ENCODE measurements at places on chromosomes 4 and X. TPM values are rescaled to one million over a fixed set of nuclear protein-coding genes. Genes with fewer than 3 reads are reported as not detected.

DNA sequence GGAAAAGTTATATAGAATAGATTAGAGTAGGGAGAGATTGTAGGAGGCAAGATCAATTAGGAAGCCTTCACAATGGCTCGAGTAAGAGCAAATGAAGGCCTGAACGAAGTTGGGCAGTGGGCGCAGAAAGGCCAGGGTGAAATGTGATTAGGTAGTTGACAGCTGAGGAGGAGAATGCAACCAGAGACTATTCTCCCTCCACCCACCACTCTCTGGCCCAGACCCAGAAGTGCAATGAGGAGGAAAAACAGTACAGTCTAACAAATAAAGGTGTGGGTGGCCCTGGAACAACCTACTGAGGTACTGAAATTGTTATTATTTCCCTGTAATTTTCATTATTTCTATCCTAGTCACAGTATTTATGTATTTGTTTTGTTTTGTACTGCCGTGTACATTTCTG is 176.7 kb downstream of the SLC39A8 start:
- DNase-seq, result no peak

GRCh38 chrX:9339603-9340491 is 125.0 kb upstream of the TBL1X start:
- no peak for DNase-seq

DNA sequence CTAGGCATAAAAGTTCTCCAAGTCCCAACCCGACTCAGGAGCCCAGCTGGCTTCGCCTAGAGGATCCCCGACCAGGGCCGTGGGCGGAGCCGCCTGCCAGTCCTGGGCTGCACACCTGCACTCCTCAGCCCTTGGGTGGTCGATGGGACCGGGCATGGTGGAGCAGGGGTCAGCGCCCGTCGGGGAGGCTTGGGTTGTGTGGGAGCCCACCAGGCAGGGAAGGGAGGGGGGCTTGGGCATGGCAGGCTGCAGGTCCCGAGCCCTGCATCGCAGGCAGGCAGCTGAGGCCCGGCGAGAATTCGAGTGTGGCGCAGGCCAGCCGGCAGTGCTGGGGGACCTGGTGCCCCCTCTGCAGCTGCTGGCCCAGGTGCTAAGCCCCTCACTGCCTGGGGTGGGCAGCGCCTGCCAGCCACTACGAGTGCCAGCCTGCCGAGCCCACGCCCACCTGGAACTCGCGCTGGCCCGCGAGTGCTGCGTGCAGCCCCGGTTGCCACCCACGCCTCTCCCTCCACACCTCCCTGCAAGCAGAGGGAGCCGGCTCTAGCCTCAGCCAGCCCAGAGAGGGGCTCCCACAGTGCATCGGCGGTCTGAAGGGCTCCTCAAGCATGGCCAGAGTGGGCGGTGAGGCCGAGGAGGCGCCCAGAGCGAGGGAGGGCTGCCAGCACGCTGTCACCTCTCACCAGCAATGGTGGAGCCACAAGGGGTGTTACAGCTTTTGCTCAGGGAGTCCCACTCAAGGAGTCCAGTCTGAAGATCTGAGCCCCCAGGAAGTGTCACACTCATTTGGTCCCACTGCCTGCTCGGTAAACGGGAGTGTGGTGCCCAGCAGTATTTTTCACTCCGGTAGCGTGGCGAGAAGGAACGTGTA is 38.9 kb downstream of the SPRY1 start:
- DNase-seq, result no peak

GLRB gene
- total RNA-seq, result 3.9 TPM

- DNase-seq, result peak; percentile 58
These were observed 695 bp upstream of the PIGA start for GRCh38 chrX:15336023-15336413.

GRCh38 chr4:75623026-75623425 is 7.3 kb downstream of the CDKL2 start:
- peak; percentile 73 for DNase-seq

GRCh38 chr4:126183206-126183605 is 868.5 kb downstream of the FAT4 start:
- no peak for DNase-seq

DNA sequence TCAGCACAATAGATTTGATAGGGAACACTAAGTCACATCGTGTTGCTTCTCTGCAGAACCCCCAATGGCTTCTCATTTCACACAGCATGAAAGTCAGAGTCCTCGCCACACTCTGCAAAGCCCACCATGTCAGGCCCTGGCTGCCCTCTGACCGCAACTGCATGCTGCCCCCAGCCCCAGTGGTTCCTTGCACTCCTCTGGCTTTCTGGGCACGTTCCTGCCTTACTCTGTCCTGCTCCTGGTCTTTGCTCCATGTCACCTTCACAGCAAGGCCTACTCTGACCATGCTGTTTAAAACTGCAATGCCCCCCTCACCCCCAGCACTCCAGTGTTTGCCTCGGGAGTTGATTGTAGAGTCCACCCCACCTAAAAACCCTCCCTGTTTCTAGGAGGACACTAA is 78.1 kb downstream of the EVC start:
- DNase-seq, result peak; percentile 2

- DNase-seq, result no peak
These were observed 470.0 kb upstream of the INTU start for GRCh38 chr4:127162741-127163140.

IL2 gene
- 1.8 TPM for total RNA-seq

GRCh38 chr4:184335520-184335919 is 117.8 kb upstream of the ENPP6 start:
- DNase-seq, result no peak

- DNase-seq, result no peak
These were observed 40.4 kb downstream of the COL4A6 start for GRCh38 chrX:108397627-108398391.

GRCh38 chrX:13689741-13690211 is 848 bp downstream of the RAB9A start:
- DNase-seq, result no peak

DNA sequence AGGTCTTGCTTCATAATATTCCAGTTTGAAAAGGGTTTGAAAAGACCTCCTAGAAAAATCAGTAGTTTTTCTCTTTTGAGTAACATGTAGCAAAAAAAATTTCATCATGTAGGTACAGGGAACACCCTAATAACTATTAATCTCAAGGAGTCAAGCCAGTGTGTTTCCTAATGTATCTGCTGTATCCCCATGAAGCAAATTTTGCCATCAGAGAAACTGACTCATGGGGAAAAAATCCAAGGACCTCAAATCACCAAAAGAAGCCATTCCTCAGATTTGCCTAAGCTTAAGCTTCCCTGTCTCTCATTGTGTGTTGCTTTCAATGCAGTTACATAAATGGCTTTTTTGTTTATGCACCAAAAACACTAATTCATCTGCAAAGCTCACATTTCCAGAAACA is 29.7 kb downstream of the F9 start:
- DNase-seq, result no peak

DNA sequence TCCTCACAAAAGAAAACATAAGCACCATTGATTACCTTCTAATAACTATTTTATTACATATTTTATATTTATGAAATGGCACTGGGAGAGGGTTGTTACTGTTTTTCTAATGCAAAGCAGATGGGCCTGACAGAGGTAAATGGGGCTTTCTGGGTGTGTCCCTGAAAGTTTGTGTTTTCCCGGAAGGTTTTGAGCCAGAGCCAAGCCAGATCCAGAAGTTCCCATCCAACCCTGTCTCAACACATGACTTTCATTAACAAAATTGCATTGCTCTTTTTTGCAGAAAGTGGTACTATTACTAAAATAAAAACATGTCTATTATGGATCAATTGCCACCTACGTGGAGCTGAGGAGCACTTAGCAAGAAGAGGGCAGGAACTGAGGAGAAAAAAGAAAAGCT is 181.3 kb downstream of the RAB28 start:
- DNase-seq, result no peak

- DNase-seq, result no peak
These were observed 80.0 kb downstream of the ARHGAP10 start for GRCh38 chr4:147811878-147812277.

DNA sequence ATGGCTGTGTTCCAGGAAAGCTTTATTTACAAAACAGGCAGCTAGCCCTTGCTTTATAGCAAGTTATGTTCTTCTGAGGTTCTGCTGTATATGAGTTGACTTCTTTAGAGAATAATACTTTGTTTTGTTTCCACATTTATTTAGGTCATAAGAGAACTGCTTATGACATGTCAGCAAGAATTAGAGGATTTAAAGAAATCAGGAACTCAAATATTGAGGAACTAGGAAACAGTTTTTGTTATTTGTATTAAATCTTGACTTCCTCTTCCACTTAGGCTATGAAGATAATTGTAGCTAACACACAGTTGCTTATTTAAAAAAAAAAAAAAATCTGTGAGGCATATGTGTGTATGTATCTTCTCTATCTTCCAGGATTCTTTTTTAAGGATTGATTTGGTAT is 14.3 kb downstream of the ZRSR2 start:
- no peak for DNase-seq

CYSLTR1 gene
- 7.0 TPM for total RNA-seq

- DNase-seq, result no peak
These were observed 4.2 kb upstream of the AFP start for GRCh38 chr4:73431813-73432168.

DNA sequence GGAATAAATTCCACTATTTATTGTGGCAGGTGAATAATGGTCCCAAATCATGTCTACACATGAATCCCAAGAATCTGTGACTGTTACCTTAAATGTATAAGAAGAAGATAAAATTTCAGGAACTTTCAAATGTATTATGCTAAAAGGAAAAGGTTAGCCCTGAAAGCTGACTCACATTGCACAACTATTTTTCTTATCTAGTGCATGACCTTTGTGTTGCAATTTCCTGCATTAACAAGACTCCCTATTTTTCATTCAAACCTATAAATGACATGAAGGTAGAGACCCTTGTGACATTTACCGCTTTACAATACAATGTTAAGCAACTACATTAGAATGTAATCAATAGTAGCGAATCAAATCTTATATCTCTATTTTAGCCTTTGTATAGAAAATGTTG is 36.7 kb downstream of the UBQLN2 start:
- DNase-seq, result no peak

DNA sequence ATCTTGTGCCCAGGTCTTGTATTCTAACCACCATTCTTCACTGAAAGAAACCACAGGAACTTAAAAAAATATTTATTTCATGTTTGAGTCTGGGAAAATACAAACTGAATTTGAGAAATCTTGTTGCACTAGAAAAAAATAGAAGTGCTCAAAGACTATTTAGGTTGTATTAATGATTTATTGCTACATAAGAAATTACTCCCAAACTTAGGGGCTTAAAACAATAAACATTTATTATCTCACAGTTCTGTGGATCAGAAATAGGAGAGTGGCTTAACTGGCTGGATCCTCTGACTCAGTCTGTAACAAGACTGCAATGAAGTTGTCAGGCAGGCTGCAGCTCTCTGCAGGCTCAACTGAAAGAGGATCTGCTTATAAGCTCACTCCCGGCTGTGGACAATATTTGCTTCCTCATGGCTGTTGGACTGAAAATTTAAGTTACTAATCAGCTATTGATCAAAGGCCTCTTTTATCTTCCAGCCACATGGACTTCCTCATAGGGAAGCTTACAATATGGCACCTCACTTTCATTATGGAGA is 295.4 kb upstream of the FAM241A start:
- no peak for DNase-seq

DNA sequence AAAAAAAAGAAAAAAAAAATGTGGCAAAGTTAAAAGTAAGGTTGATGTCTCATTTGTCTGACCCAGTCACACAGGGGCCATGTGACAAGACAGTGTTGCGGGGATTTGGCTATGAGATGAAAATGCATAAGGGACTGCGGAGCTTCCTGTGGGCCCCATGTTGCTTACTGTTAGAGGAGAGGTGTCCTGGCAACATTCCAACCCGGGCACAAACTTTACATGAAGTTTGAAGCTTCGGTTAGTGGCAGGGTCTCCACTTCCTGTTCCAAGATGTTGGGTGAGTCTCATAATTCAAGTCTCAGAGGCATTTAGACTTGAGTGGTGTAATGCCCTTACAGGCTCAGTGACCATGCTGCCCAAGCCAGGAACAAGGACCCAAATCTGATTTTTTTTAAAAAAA is 111.3 kb downstream of the MAML3 start:
- no peak for DNase-seq

PDGFC gene
- 35.6 TPM for total RNA-seq

DNA sequence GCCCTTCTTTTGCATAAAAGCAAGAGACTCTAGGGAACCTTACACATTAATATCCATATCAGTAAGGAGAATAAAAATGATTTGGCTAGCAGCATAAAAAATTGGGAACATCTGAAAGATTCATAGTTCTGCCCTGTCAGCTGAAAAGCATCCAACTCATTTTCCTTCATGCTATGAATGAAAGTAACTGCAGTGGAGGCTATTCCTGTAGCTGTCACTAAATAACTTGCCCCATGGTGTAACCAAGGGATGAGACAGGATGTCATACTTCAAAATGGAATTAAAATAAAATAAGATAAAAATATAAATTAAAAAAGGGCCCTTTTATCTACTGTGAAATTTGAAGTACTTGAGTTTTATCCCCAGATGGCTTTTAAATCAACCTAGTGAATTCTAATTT is 878.8 kb downstream of the C4orf33 start:
- DNase-seq, result no peak

RTL3 gene
- not detected for total RNA-seq

DNA sequence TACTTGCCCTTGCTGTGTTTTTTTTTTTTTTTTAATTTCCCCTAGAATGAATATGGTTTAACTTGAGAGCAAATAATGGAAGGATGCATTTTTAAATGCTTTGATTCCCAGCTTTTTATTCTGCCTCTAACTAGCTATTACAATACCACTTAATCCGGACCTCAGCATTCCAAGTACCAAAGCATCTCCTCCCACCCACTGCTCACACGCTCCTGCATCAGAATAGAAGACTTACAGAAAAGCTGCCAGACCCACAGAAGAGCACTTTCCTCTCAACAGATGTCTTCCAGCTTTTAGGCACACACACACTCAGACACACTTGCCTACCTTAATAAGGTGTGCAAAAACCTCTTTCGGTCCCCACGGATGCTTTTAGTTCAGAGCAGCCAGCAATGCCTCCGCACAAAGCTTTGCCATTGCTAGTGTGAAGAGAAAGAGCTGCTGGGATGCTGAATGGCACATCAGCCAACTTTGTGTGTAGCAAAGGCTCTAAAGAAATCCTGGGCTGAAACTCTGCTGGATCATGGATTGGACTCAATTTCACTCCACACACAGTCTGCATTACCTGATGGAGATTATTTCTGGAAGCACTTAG is 1056.2 kb downstream of the DMD start:
- DNase-seq, result no peak

GRCh38 chr4:42078184-42078801 is 74.2 kb downstream of the BEND4 start:
- DNase-seq, result no peak

- no peak for DNase-seq
These were observed 54.4 kb downstream of the RNF150 start for GRCh38 chr4:141078871-141079270.

DNA sequence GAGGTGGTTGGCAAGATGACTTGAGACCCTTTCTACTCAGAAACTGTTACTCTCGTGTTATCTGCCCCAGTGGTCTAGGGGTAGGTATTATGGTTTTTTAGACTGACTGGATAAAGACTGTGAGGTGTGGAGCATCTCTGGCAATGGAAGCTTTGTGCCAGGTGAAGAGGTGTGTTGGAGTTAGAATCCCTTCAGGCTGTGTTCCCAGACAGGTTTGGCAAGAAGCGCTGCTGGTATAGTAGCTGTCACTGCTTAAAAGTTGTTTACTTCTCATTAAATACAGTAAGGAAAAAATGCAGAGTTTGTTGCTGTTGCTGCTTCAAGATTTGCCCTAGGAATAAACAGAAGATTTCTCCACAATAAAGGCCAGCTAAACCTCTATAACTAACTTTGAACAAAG is 35.3 kb downstream of the AREG start:
- DNase-seq, result no peak

KCNE5 gene
- total RNA-seq, result 2.4 TPM

All from upper lobe of left lung (tissue), 6 donors.